ENCODE measurements at places on chromosomes 11 and 22. TPM values are rescaled to one million over a fixed set of nuclear protein-coding genes. Genes with fewer than 3 reads are reported as not detected.

MB gene
- total RNA-seq, result not detected

CDKN1C gene
- 0.85 TPM for total RNA-seq

OR6A2 gene
- 0.04 TPM for total RNA-seq

NEFH gene
- total RNA-seq, result 8.1 TPM

ACRV1 gene
- not detected for total RNA-seq

ARHGAP20 gene
- total RNA-seq, result 0.28 TPM

RBX1 gene
- total RNA-seq, result 91.1 TPM

CLDN5 gene
- total RNA-seq, result not detected

DKK3 gene
- total RNA-seq, result 0.46 TPM

SLC22A12 gene
- not detected for total RNA-seq

PNPLA2 gene
- total RNA-seq, result 34.7 TPM

GRM5 gene
- not detected for total RNA-seq

NRIP3 gene
- 0.95 TPM for total RNA-seq

CDON gene
- total RNA-seq, result 2.0 TPM

MRGPRX4 gene
- total RNA-seq, result not detected

LRRC56 gene
- total RNA-seq, result 2.2 TPM

CARNS1 gene
- total RNA-seq, result 3.1 TPM

PRSS23 gene
- total RNA-seq, result 3.7 TPM

MFNG gene
- total RNA-seq, result 204 TPM

RAG1 gene
- 0.38 TPM for total RNA-seq

DNAL4 gene
- total RNA-seq, result 7.4 TPM

SLC17A6 gene
- not detected for total RNA-seq

TRIOBP gene
- 20.8 TPM for total RNA-seq

SCUBE2 gene
- not detected for total RNA-seq

ANKRD49 gene
- total RNA-seq, result 20.9 TPM

SYT8 gene
- not detected for total RNA-seq

IFITM1 gene
- total RNA-seq, result 345 TPM

HOATZ gene
- not detected for total RNA-seq

VSIG10L2 gene
- total RNA-seq, result not detected

CENATAC gene
- total RNA-seq, result 28.3 TPM

SLC22A8 gene
- total RNA-seq, result not detected

MMP3 gene
- total RNA-seq, result not detected

IPO7 gene
- total RNA-seq, result 195 TPM

FTH1 gene
- 821 TPM for total RNA-seq

MS4A6A gene
- not detected for total RNA-seq

PDE2A gene
- total RNA-seq, result 0.42 TPM

APOL2 gene
- total RNA-seq, result 57.0 TPM

PHOX2A gene
- total RNA-seq, result not detected

Measured in activated naive CD8-positive, alpha-beta T cell treated with anti-CD3 and anti-CD28 coated beads for 36 hours (primary cell).